GM12865 (cell line): ENCODE measurements at places on chromosomes 5 and 9.

- DNase-seq, result no peak
Measured at GRCh38 chr5:12854386-12854785, 950.1 kb upstream of the CTNND2 start.

DNA sequence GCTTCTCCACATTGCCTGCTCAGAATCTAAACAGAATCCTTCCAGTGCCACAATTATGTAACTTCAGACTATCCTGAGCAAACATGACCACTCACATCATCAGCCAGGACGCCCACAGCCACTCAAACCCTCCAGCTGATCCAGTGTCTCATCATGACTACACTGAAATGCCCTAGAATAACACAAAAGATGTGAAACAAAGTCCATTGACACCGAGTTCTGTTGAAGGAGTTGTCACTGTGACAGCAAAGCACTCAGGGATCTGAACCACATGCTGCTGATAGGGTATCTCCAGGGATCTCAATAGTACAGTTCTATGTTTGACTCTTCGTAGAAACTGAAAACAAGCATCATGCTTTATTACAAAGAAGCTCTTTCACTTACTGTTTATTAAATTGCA, 150.2 kb downstream of the GABBR2 start:
- DNase-seq, result peak; percentile 25

DNA sequence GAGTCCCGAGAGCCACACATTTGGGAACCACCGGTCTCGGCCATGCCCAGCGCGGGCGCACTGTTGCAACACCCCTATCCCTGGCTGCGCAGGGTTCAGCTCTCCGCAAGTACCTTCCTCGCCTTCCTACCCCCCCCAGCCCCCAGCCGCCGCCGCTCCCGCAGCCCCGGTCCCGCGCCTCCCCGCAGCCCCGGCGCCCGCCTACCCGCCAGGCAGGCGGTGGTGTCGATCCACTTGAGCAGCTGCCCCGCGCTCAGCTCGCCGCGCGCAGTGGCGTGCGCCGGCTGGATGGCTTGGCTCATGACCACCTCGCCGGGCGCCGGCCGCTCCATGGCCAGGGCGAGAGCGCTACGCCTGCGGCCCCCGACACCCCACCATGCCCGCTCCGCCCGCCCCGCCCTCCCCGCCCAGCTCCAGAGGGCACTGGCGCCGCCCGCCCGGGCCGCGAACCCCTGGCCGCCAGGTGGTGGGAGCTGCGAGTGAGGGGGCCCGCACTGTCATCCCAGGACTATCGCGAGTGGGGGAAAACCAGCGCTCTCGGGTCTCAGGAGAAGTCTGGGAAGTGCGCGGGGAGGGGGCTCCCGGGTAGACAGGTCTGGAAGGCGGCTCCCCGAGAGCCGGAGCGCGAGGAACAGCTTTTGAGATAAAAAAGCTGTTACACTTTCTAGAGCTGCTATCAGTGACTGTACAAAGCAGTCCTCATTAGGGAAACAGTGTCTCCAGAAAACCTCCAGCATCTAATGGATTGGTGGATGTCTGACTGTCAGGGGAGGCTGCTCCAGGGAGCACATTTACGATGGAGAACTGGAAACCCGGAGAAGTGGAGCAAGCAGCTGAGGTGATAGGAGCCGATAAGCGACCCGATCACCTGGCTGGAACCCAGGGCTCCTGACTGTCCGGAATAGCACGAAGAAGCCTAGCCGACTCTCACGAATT, at the start of gene ACOT12:
Gene ACOT12, minus strand, starts transcription at position 352 of the 936 bp plus-strand sequence. Its CDS starts 20 bp downstream, at position 332.
- DNase-seq, result no peak

DNA sequence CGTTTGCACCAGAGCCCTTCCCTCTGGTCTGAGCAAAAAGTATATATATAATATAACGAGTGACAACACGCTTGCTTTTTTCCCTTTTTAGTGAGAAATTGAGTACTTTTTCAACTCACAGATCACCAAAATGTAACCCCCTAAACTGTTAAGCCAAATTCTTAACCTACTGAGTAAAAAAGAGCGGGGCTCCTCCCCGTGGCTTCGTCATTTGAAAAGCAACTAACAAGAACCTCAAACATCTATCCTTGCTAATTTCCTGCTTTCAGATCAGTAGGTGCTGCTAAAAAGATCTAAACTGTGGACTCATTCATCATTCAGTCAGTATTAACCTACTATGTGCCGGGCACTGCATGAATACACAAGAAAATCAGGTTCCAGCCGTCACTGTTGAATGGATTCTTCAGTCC, 1.0 kb upstream of the PTBP3 start:
- DNase-seq, result peak; percentile 74
